ENCODE measurements at places on chromosomes 1 and 21.

DNA sequence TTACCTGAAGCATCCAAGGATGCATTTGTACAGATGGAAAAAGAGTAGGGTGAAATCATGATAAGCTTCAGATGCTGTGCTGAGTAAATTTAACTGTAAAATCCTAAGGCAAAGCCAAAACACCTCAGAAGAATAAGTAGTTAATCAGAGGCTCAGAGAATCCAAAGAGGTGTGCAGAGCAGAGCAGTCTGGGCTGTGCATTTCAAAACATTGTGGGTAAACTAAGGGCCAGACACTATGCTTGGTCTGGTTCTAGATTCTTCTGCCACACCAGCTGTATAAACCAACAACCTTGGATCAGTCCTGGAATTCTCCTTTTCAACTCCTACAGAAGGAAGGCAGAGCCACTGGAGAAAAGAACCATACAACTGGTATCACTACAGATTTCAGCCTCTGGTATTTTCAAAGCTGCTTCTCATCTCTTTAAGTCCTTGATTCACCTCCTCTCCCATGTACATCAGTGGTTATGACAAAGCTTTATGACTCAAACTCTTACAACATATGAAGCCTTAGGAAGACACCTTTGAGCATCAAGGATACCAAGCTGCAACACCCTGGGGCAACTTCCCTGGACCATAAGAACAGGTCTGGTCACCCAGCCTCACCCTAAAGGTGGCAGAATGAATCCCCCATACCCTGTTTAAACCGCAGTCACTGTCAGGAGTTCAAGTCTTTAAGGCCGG, 11.6 kb upstream of the HIPK1 start:
- no peak for DNase-seq
- H3K4me3 ChIP-seq = no peak overlapping the region
- no peaks in the 10 kb centered on the region for H3K27me3 ChIP-seq
- peaks cover 28% of the 10 kb centered on the region for H3K36me3 ChIP-seq

DNA sequence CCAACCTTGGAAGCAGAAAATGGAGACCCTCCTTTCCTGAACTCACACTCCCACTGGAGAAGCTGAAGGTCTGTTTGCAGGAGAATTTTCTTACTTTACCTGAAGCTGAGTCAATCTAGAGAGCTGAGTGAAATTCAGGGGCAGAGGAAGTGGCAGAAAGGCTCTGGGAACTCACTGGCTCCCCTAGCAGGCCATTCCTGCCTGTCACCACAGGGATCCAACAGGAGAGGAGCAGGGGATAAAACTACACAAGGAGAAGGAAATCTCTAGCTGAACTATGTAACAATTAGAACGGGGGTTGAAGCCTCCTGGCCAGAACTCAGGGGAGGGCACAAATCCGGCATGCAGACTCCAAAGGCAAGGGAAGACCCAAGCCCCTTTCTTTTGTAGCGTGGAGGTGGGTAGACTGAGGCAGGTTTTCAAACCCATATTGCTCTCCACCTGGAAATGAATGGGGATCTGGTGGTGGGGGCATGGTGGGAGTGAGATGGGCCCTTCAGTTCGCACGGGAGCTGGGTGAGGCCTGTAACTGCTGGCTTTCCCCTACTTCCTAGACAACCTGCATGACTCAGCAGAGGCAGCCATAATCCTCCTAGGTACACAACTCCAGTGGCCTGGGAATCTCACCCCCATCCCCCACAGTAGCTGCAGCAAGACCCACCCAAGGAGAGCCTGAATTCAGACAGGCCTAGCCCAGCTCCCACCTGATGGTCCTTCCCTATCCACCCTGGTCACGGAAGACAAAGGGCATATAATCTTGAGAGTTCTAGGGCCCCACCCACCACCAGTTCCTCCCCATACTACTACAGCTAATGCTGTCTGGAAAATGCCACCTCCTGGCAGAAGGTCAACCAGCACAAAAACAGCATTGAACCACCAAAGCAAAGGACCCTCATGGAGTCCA, 158.1 kb downstream of the LTN1 start:
- H3K4me1 ChIP-seq = peaks cover 68% of the 10 kb centered on the region
- H3K36me3 ChIP-seq = no peaks in the 10 kb centered on the region
- H3K27ac ChIP-seq = peak overlapping the region; percentile 58
- no peak for DNase-seq

DNA sequence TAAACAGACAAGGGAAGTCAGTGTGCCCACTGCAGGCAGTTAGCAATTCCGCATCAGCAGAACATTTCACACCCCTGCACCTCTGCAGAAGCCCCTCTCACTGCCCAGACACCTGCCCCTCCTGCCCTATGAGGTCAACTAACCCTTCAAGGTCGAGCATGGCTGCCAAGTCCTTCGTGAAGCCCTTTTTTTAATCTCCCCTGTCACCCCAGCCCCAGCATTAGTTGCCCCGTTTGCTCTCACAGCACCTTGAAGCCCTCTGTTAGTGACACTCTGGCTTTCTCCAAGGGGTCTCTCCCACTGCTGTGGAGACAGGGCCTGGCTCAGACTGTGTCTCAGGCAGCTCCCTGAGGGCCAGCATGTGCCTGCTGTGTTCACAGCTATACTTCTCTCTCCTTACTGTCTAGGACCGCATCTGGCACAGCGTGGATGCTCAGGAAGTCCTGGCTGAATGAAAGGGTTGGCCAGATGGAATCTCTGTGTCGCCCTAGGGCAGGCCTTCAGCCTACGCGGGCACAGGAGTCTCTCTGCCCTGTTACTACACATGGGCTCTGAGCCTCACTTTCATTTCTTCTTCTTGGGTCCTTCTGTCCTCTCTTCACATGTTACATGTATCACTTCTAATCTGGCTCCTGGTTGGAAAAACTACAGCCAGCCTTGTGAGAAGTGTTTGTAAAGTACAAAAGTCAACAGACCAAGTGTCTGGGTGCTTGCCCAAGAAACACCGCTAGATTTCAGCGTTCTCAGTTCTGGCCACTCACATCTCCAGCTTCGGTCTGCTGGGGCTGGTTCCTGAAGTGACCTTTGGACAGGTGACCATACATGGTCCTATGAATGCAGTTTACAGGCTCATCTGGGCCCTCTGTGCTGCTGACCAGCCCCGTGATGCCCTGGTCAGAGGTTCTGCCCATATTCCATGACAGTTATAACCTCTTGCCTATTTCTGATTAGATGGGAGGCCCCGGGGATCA, 19.7 kb downstream of the SLC2A1 start:
- peak; percentile 27 for DNase-seq
- H3K27me3 ChIP-seq = no peaks in the 10 kb centered on the region
- peak overlapping the region; percentile 97 for H3K27ac ChIP-seq
- H3K36me3 ChIP-seq = peaks cover 100% of the 10 kb centered on the region

- H3K4me3 ChIP-seq = no peak overlapping the region
- no peaks in the 10 kb centered on the region for H3K4me1 ChIP-seq
- no peaks in the 10 kb centered on the region for H3K36me3 ChIP-seq
- DNase-seq = no peak
- no peaks in the 10 kb centered on the region for H3K27me3 ChIP-seq
Measured at GRCh38 chr1:219271818-219272535, 98.3 kb downstream of the LYPLAL1 start.
